ENCODE measurements at places on chromosomes 4 and X.

DNA sequence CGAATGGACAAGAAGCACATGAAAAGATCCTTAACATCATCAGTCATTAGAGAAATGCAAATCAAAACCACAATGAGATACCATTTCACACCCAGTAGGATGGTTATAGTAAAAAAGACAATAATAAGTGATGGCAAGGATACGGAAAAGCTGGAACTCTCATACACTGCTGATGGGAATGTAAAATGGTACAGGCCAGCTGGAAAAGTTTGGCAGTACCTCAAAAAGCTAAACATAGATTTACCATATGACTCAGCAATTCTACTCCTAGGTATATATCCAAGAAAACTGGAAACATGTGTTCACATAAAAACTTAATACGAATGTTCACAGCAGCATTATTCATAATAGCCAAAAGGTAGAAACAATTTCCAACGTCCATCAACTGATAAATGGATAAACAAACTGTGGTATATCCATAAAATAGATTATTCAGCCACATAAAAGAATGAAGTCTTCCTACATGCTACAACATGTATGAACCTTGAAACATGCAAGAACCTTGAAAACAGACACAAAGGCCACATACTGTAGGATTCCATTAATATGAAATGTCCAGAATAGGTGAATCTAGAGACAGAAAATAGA is 11.9 kb downstream of the RPS6KA3 start:
- DNase-seq, result no peak

- DNase-seq, result no peak
Observed at GRCh38 chr4:93786149-93786548, 42.4 kb upstream of the ATOH1 start.

DNA sequence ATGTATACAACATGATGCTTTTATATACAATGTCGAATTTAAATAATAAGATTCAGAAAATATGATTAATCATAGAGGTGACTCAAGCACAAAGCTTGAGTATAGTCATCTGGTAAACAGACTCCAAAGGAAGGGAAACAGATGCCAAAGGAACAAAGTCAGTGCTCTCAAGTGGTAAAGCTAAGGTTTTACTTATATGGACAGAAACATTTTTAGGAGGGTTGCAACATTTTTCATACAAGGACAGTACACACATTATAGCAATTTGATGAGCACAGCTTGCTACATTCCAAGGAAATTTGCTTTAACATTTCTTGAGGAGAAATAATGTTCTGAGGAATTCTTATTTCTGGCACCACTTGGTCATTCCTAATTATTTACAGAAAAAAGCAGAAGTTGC is 333.4 kb upstream of the AADAT start:
- DNase-seq, result no peak

GRCh38 chrX:30948051-30948450 is 59.0 kb upstream of the TAB3 start:
- DNase-seq, result no peak

- DNase-seq, result no peak
Observed at GRCh38 chr4:170015285-170015684, 10.9 kb downstream of the MFAP3L start.

- no peak for DNase-seq
Observed at GRCh38 chr4:24564488-24564887, 19.9 kb downstream of the DHX15 start.

DNA sequence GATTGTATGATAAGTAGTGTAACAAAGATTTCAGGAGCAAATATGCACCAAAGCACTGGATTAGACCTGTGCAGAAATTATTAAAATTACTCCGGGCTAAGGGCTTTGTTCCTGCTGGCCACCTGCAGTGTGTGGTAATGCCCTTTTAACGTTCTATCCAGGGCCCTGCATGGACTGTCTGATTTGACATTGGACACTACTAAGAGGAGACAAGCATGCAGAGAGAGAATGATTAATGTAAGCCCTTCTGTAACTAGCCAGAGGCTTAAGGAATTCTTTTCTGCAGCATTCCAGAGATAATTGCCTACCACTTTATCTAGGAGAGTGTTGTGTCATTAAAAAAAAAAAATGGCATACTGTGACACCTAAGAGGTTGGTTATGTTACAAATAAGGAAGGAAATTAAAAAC is 117.0 kb downstream of the PCDH7 start:
- no peak for DNase-seq

DNA sequence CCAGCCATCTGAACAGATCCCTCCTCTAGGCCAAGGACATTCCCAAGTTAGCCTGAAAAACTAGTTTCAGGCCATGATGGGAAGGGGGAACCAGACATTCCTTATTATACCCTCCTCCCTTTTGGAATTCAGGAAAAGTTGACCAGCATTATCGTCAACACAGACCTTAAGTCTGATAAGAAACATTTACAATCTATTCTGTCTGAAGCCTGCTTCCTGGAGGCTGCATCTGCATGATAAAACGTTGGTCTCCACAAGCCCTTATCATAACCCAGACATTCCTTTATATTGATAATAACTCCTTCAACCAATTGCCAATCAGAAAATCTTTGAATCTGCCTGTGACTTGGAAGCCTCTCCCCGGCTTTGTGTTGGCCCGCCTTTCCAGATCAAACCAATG is 44.3 kb downstream of the EFHC2 start:
- no peak for DNase-seq

GRCh38 chr4:157706155-157706554 is 466.7 kb downstream of the GASK1B start:
- DNase-seq, result no peak

DNA sequence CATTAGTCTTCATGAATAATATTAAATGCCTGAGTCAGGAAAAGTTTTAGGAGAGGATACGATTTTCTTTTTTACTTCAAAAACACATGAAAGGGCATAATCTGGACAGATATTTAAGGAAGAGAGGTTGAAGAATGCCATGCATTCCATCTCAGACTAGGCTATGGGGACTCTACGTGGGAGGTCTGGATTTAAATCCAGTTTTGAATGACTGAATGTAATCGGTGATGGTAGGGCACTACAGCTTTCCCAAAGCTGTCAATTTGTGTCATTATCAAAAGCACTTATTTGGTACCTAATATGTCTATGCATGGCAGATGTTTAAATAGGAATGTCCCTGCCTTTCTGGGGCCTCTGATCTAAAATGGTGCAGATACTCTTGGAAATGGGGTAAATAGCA is 59.3 kb upstream of the RPL34 start:
- DNase-seq, result no peak

GRCh38 chr4:133969202-133969848 is 232.3 kb downstream of the PABPC4L start:
- no peak for DNase-seq

DNA sequence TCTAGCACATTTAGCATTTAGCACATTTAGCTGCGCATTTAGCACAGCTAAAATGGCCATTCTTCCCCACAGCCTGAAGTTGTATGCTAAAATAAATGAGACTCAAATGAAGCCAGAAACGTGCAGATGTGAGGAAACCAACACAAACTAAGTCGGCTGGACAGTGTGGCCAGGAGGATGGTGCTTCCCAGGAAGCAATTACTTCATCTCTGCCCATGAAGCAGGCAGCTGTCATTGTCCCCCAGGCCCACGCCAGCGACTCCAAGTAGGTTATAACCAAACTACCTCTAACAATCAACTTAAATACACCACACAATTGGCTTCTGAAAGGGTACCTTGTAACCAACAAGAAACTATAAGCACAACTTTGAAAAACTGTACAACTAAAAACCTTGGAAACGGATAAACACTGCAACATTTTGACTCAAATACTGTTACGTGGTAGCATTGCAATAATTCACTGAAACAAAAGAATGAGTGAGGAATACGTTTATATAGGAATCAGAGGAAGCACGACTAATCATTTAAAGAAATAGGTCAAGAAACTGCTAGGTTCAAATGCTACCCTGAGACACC is 39.2 kb downstream of the AFAP1 start:
- DNase-seq, result no peak

DNA sequence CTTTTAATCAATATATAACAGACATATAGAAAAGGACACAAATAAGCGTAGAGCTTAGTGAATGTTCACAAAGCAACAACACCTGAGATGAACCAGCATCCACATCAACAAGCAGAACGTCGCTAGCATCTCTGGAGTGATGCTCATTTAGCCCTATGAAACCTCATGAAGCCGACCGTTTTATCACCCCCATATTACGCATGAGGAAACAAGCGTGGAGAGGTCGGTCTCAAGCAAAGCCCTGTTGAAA is 524 bp upstream of the RPS3A start:
- DNase-seq, result no peak

DNA sequence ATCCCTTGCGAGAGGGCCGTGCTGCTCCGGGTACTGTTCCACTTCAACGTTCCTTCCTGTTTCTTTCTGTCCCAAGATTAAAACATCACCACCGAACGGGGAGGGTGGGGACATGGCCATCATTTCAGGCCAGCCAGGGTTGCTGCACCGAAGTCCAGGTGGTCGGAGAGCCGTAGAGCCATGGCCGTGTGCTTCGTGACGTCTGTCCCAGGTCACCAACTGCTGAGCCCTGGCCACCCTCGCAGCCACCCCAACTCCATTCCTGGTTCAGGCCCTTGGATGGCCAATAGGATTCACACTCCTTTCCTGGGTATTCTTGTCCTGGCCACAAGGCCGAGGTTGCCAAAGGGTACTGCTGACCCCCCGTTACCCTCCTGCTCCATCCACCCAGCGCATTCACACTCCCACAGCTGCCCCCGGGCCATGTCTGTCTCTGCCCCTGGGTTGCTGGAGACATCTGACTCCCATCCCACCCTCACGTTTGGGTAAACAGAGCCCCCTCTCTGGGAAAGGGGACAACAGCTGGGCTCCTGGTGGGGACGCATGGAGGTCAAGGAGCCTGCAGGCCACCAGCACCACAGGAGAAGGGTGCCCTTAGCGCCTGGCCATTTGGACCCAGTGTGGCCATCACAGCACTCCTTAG is 103.2 kb downstream of the HMX1 start:
- no peak for DNase-seq

- no peak for DNase-seq
Observed at GRCh38 chr4:86274642-86275041, 85.2 kb downstream of the MAPK10 start.

- DNase-seq, result no peak
Observed at GRCh38 chr4:11564021-11564420, 135.3 kb upstream of the HS3ST1 start.

GRCh38 chrX:111257733-111258132 is 12.6 kb downstream of the CAPN6 start:
- DNase-seq, result no peak

GRCh38 chr4:39823191-39823590 is 125.3 kb downstream of the UBE2K start:
- DNase-seq, result no peak

DNA sequence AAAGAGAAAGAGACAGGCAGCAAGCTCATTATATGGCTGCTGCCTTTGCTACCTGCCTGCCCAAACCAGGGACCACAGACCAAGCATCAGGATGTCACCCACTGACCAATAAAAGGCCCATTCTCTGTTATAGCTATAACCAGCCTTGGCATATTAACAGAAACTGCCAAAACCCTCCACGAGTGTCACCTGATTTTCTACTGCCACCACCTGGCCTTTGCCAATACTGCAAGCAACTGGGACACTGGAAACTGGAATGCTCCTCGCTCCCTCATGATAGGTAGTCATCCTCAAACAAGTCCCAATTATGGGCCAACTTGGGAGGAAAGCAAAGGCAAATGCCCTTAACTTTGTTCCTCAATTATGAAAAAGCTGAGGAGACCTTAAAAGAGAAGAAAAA is 76.0 kb downstream of the SPIN4 start:
- DNase-seq, result peak; percentile 1

GRCh38 chr4:67727124-67727850 is 26.3 kb upstream of the UBA6 start:
- DNase-seq, result no peak
